ENCODE measurements at places on chromosomes 6 and 20. TPM values are rescaled to one million over a fixed set of nuclear protein-coding genes. Genes with fewer than 3 reads are reported as not detected.

DNA sequence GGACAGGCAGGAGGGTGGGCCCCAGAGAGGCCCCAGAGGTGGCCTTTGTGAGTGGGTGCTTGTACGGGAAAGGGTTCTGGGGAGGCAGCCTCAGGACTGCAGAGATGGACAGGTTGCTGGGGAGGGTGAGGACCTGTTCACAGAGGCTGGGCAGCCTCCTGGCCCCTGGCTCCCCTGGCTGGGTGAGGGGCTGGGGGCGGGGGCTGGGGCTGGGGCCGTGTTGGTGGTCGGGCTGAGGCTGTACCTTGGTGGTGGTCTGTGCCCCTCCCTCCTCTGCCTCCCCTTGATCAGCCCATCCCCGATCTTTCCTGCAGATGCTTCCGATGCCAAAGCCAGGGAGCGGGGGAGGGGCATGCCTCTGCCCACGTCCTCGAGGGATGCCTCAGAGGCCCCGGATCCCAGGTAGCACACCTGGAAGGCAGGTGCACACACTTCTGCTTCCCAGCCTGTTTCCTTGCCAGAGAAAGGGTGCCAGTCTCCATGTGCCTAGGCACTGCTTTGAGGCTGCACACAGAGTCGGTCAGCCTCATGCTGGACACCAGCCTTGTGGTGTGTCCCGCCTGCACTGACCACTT, 4.8 kb downstream of the TCEA2 start:
- H3K4me3 ChIP-seq, result no peak overlapping the region
- H3K36me3 ChIP-seq, result no peaks in the 10 kb centered on the region
- H3K27me3 ChIP-seq, result no peaks in the 10 kb centered on the region
- no peak overlapping the region for H3K27ac ChIP-seq
- no peak for DNase-seq

GRCh38 chr6:84728602-84729001, 35.8 kb downstream of the TBX18 start:
- no peaks in the 10 kb centered on the region for H3K27me3 ChIP-seq
- H3K4me3 ChIP-seq, result no peak overlapping the region
- no peaks in the 10 kb centered on the region for H3K4me1 ChIP-seq
- H3K36me3 ChIP-seq, result no peaks in the 10 kb centered on the region

- H3K27ac ChIP-seq, result no peak overlapping the region
- no peaks in the 10 kb centered on the region for H3K4me1 ChIP-seq
- H3K4me3 ChIP-seq, result no peak overlapping the region
- H3K36me3 ChIP-seq, result no peaks in the 10 kb centered on the region
Measured at GRCh38 chr20:40945189-40945588, 83.4 kb upstream of the TOP1 start.

The AVP gene
- not detected for total RNA-seq

The WFDC8 gene
- not detected for total RNA-seq

The PRRT1 gene
- total RNA-seq, result not detected

Data from GM23338 (cell line).